ENCODE measurements at places on chromosomes 12 and 14.

DNA sequence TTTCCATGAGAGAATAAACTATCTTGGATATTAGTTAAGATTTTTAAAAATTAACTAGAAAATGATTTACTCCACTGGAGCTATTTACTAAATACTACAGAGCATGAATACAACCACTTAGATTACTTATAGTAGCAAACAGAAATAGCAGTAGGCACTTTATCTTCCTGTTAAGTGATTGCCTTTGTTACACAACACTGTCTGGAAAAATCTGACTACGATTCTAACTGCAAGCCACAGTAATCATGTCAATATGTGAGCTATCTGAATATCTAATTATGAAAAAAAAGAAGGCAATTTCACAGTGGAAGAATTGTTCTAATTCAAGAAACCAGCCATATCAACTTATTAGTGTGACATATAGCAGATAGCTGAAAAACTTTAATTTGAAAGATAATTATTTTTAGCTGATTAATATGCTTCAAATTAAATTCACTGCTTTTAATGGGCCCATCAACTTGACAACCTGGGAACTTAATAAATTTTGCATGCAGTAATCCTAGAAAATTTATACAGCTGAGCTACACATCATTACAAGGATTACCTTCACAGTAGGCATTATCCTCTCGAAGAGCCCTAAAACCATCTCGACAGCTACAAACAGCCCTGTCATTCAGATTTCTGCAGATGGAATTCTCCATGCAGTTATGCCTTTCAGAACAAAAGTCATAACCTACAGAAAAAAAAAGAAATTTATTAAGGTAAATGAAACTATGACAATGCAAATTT lies 172.8 kb downstream of the NELL2 start:
- DNase-seq = no peak

GRCh38 chr14:85178864-85179263 lies 351.1 kb upstream of the FLRT2 start:
- DNase-seq = no peak

- no peak for DNase-seq
Measured at GRCh38 chr12:86261142-86261541, 5.0 kb upstream of the MGAT4C start.

- DNase-seq = no peak
Measured at GRCh38 chr12:16043480-16043879, 132.3 kb downstream of the DERA start.

GRCh38 chr14:50001151-50001998 lies 108.5 kb downstream of the ARF6 start:
- no peak for DNase-seq

GRCh38 chr12:130633771-130634170 lies 82.3 kb downstream of the RIMBP2 start:
- DNase-seq = no peak

GRCh38 chr12:8493084-8493483 lies 20.2 kb upstream of the CLEC4D start:
- no peak for DNase-seq

GRCh38 chr12:113457710-113458109 lies 14.0 kb downstream of the LHX5 start:
- DNase-seq = no peak

DNA sequence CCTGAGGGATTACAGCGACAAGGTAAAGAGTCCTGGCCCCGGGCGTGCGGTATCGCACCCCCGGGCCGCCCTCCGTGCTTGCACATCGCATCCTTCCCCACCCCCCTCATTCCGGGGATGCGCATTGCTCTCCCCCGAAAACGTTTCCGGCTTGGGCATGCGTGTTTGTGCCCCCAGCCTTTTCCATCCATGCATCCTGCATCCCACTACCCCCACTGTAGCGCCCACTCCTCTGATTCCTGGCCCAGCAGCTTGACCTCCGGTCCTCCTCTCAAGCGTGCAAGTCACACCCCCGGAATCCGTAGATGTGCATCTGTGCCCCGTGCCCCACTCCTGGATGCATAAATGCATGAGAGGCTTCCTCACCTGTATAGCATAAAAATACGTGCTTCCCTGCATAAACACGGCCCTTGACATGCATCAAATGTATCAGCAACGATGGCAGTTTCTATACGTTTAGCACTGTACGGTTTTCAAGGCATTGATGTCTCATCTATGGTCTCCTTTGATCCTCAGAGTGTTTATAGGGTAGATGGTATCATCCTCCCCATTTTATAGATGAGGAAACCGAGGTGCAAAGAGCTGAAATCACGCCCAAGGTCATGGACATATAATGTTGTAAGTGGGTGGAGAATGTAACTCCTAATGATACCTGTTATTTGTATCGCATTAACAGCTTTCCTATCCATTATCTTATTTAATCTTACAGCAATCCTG lies 484 bp downstream of the RIC8B start:
- DNase-seq = no peak

DNA sequence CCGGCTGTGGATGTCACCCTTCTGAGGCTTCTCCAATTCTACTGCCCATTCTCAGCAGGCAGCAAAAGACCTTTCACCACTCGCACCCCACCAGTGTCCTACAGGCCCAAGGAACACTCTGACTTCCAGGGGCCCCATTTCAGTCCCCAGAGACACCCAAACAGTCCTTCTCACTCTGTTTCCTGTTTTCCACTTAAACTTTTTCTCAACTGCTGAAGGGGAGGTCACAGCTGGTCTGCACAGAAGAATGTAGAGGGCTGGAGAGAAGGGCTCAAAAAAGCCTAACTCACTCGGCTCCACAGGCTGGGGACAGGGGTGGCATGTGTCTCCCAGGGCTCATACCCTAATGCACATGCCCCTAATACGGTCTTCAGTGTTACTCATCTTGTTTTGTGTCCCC lies 4.2 kb upstream of the DTX1 start:
- DNase-seq = no peak

DNA sequence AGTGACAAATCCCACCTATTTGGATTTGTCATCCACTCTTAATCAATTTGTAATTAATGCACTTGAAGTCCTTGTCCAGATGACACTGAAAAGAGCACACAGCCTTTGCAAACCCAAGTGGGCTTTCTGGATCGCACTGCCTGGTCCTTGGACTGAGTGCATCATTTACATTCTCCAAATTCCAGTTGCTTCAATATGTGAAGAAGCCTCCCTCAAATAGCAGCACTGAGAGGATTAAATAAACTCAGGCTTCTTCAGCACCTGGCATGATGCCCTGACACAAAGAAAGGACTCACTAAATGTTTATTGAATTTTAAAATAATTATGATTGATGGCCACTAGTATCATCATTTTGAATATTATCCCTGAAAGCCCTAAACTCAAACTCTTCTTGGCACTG lies 496.5 kb downstream of the VRK1 start:
- no peak for DNase-seq

DNA sequence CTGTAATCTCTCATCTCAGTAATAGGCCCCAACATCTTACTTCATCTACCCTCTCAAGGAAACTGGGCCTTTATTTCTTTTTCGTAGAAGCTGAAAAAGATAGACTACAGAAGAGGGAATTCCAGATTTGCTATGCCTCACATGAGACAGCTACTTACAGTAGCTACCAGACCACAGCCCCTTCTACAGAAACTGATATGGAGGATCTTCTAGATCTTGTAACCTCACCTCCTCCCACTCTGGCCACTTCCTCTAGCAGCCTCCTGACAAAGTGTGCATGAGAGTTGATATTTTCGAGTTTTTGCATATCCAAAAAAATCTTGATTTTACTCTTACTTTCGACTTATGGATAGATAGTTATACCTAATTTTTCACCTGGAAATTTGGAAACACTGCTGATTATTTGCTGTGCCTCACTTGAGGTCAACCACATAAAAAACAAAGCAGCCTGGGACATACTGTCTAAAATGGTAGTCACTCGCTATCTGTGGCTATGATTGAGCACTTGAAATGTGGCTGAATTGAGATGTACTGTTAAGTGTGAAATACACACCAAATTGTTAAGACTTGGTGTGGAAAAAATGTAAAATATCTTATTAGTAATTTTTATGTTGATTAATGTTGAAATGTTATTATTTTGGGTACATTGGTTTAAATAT lies 86.3 kb upstream of the NID2 start:
- DNase-seq = no peak

DNA sequence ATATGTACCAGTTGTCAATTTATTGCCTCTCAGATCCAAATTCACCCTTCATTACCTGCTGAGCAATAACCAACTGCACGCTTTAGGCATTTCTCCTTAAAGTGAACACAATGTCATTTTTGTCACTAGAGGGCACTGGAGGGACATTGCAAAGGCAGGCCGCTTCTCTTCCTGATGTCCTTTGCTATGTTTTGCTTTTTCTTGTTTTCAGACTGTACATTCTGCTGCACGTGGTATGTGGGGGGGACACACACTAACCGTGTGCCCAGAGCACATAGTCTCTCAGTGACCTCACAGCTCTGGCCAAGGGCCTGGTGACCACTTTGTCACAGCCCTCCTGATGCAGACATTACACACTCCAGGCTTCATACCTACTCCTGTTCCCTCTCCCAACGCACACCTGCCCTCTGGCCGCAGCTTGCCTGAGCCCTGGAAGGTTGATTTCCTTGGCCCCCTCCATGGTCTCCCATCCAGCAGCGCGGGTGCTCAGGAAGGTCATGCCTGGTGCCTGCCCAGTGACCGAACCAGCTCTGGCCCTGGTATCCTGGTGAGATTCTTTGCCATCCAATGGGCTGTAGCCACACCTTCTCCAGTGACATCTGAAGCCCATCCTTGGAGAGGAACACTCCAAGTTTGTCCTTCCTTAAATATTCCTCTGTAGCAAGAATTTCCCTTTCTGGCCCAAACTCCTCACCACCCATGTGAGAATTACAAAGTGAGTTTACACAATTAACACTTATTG lies 39.9 kb downstream of the MYO1H start:
- DNase-seq = no peak

- no peak for DNase-seq
Measured at GRCh38 chr14:35821564-35822411, 4.3 kb upstream of the BRMS1L start.

- DNase-seq = peak; percentile 18
Measured at GRCh38 chr14:104436047-104436591, 143.4 kb upstream of the C14orf180 start.

GRCh38 chr14:61153431-61153830 lies 127.7 kb downstream of the TMEM30B start:
- no peak for DNase-seq

- no peak for DNase-seq
Measured at GRCh38 chr12:510071-510825, 50.5 kb downstream of the B4GALNT3 start.

GRCh38 chr12:76106631-76107030 lies 22.1 kb upstream of the NAP1L1 start:
- no peak for DNase-seq

GRCh38 chr12:30257618-30258017 lies 438.1 kb downstream of the IPO8 start:
- DNase-seq = no peak

DNA sequence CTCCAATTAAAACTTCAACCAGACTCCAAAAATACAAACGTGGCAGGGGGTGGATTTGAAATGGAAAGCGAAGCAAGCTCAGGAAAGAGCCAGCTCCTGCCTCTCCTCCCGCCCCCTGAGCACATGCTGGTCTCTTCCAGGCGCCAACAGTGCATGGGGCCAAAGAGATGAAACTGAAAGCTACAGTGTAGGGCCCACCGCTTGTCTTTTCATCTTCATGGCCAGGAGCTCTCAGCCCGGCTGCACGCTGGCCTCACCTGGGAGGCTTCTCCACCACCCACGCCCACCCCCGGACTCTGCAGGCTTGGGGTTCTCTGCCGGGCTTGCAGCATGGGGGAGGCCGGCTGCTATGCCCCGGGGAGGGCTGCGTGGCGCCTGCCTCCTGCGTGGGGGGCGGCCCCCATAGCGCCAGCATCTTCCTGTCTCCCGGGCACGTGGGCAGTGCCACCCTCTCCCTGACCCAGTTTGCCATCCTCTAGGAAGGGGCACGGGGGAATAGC lies 2.0 kb downstream of the RIMBP2 start:
- peak; percentile 25 for DNase-seq

GRCh38 chr14:71686677-71687076 lies 245.6 kb upstream of the RGS6 start:
- no peak for DNase-seq

Measured in hippocampal formation (tissue), 2 donors.